ENCODE measurements at places on chromosomes 6 and 20.

GRCh38 chr6:161230339-161230738, 43.5 kb downstream of the AGPAT4 start:
- no peak for DNase-seq

GRCh38 chr6:52840763-52841585, at the start of gene GSTA5:
TSS of gene GSTA5 (minus strand) at chr6:52840813.
- no peak for DNase-seq

DNA sequence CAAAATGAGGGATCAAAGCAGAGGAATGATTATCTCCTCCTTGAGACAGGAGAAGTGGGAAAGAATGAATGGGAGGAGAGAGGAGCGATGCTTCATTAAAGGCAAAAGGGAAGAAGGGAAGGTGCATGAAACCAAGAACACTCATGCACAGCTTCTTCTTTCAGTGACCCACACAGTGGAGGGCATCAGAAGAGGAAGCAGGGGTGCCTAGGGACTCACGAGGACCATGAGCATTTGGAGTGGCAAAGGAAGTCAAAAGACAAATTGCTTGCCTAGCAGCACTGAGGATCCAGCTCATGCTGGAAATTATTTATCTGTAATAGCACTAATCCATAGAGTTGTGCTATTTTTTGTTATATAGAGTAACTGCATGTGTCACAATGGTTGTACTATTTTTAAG, 66.1 kb downstream of the SMLR1 start:
- no peak for DNase-seq

DNA sequence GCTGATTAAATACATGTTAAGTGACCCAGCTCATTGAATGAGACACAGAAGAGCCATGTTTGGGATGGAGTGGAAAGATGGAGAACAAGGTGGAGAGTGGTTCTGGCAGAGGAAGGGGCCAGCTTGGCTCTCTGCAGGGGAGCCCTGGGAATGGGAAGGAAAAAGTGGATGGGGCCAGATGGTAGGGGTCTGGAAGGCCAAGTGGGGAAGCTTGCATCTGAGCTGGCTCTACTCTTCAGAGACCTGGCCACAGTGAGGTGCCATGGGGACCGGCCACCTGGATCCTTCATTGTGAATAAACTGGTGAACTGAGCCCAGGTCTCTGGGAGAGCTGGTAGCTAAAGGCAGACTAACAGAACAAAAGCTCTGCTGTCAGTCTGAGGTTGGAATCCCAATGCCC, 48.9 kb upstream of the SIRPA start:
- DNase-seq, result no peak

- DNase-seq, result no peak
Observed at GRCh38 chr20:45229264-45230056, 8.3 kb downstream of the SEMG2 start.

DNA sequence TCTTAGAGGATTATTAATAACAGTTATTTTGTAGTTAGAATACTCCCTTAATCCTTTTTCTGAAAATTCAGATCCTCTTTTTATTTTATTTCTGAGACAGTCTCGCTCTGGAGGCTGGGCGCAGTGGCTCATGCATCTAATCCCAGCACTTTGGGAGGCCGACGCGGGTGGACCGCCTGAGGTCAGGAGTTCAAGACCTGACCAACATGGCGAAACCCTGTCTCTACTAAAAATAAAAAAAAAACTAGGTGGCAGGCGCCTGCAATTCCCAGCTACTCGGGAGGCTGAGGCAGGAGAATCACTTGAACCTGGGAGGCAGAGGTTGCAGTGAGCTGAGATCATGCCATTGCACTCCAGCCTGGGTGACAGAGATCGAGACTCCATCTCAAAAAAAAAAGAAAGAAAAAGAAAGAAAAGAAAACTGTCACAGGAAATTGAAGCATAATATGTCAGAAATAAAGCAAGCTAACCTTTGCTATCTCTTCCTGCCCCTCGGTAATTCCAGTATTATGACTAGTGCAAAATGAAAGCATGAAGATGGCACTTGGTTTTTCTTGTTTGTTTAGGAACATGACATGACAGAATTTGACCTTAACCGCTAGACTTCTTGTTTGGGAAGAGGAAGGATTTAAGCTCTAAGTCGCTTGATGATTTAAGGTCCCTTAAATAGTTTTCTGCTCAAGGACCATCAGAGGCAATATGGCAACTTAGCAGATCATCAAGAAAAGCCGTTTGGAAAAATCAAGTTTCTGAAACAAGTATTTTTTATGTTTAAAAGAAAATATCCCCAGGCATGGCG, 1.8 kb upstream of the RBM39 start:
- no peak for DNase-seq

GRCh38 chr20:48744515-48744914, 83.3 kb downstream of the PREX1 start:
- DNase-seq, result no peak

- DNase-seq, result no peak
Observed at GRCh38 chr20:33404281-33404680, 3.0 kb upstream of the CDK5RAP1 start.

- DNase-seq, result no peak
Observed at GRCh38 chr6:5174756-5175549, 85.8 kb downstream of the LYRM4 start.

DNA sequence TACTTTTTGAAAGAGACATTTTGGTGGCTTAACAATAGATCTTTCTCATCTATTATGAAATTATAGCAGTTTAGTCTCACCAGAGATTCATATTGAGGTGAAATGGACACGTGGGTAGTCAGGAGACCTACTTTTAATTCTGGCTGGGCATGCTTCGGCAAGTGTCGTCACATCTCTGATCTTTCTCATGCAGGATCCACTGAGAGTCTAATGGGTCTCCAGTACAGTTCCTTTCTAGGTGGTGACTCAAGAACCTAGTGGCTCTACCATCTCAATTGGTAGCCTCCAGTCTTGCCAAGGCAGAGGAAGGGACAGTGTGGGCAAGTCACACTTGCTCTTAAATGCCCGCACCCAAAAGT, 94.9 kb downstream of the KCNB1 start:
- DNase-seq, result no peak

DNA sequence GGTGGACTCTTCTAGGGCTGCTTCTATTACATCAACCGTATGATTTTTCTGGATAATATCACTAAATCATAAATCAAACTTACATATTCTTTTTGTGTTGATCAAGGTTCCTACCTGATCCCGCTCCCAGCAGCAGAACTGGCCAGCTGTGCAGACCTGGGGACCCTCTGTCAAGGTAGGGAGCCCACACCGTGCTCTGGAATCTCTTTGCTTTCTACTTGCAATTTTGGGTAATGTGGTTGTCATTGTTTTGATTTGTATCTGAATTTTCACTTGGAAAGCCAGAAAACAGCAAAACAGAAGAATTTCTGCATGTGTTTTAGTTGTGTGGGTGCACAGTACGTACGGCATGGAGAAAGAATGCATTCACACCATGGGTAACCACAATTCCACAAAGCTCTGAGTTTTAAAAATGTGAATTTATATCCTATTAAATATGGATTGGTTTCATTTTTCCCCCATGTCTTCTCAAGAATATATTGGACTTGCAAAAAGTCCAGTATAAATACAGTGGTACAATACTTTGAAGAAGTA, 80.1 kb downstream of the ADGRG6 start:
- DNase-seq, result no peak

GRCh38 chr6:144667532-144668503, 382.7 kb downstream of the UTRN start:
- no peak for DNase-seq

DNA sequence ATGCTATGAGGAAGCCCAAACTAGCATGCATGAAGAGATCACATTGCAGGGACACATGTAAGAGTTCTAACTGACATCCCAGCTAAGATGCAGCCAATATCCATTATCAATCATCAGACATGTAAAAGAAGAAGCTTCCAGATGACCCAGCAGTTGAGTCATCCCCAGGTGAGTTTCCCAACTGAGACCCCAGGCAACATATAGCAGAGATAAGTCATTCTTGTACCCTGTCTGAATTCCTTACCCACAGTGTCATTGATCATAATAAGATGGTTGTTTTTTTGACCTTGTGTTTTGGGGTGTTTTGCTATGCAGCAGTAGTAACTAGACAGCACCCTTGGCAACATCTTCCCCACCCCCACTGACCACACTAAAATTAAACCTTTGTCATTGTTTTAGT, 18.9 kb downstream of the SIRPD start:
- DNase-seq, result no peak

GRCh38 chr6:2693231-2693630, 57.5 kb downstream of the MYLK4 start:
- no peak for DNase-seq

DNA sequence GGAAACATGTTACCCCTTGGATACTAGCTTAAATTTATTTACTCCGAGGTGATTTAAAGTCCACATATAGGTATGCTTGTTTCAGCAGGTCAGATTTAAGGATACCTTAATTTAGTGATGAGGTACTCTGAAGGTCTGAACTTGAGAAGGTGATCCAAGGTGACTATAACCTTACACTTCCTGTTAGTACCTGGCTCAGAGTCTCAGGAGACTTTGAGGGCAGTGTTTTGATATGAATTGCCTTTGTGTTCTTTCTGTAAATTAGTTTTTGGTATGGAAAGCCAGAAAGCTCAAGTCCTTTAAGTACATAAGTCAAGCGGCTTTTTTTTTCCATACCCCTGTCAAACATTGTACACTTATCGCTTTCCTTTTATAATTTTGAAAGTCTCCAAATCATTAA, 489.0 kb downstream of the CDKAL1 start:
- no peak for DNase-seq

GRCh38 chr6:99349171-99350141, at the start of gene FAXC:
TSS of gene FAXC (minus strand) at chr6:99349674. CDS start at chr6:99349372, 302 bp downstream.
- DNase-seq, result no peak

- DNase-seq, result no peak
Observed at GRCh38 chr6:145731447-145731846, 3.9 kb downstream of the EPM2A start.

DNA sequence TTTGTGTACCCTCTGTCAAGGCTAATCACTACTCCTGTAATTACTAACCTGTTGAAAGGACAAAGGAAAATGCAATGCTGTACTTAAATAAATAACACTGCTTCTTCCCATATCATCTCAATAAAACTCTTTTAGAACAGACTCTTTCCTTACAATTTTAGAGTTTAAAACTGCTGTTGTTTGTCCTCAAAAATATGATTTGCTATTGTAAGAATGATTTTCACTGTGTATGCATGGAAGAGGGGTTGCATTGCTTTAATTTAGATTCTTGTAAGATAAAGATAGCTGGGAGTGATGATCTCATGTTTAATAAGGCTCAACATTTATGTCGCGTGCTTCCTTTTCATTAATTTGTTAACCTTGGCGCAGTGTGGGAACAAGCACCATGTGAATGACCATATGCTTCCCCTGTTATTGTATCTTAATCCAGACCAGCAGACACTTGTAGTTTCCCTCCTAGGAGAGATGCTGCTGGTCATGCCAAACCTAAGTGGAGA, 89.8 kb upstream of the ATXN1 start:
- DNase-seq, result no peak

DNA sequence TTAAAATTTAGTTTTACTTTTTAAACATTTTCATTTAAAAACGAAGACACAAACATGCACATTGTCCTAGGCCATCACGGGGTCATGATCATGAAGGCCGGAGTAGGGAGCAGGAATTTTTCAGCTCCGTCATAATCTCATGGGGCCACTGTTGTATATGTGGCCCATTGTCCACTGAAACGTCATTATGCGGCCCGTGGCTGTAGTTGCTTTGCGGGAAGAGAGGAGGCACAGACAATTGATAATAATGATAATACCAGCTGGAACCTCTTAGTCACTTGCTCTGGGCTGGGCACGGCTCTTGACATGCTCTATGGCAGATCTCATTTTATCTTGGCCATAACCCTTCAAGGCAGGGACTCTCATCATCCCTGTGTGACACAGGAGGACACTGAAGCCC, 56.5 kb upstream of the FNDC1 start:
- DNase-seq, result no peak

- DNase-seq, result no peak
Observed at GRCh38 chr6:38100380-38100779, 280.9 kb downstream of the ZFAND3 start.

- DNase-seq, result no peak
Observed at GRCh38 chr6:167499161-167499660, 174.3 kb downstream of the TTLL2 start.

DNA sequence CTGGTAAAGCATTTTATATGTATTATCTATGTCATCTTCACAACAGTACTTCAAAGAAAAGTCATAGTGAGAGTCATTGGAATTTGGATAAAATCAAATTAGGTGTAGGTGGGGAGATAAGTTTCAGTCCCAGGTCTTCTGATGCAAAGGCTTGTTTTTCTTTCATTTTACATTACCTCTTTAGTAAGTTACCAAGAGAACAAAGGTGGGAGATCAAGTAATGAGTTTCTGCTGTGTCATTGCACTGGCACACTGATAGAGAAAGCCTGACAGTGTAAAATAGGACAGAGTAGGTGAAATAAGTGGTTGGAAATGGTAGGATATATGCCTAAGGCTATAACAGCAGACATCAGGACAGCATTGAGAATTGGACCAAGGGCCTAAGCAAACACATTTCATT, 250.4 kb downstream of the NKAIN2 start:
- no peak for DNase-seq

- DNase-seq, result no peak
Observed at GRCh38 chr20:884983-885952, 30.9 kb downstream of the ANGPT4 start.

GRCh38 chr6:157226761-157227160, 96.6 kb downstream of the TMEM242 start:
- DNase-seq, result no peak

GRCh38 chr6:119426619-119427018, 77.1 kb upstream of the MAN1A1 start:
- DNase-seq, result no peak

DNA sequence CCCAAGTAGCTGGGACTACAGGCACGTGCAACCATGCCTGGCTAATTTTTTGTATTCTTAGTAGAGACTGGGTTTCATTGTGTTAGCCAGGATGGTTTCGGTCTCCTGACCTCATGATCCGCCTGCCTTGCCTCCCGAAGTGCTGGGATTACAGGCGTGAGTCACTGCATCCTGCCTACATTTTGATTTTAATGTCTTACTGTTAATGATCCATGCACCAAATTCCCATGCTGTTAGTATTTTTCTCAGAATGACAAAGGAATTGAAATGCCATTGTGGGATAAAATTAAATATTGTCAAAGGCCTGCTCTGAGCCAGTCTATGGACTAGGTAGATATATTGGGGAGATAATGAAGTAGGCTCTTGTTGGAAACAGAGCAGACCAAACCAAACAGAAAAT, 28.2 kb downstream of the CBFA2T2 start:
- DNase-seq, result no peak

DNA sequence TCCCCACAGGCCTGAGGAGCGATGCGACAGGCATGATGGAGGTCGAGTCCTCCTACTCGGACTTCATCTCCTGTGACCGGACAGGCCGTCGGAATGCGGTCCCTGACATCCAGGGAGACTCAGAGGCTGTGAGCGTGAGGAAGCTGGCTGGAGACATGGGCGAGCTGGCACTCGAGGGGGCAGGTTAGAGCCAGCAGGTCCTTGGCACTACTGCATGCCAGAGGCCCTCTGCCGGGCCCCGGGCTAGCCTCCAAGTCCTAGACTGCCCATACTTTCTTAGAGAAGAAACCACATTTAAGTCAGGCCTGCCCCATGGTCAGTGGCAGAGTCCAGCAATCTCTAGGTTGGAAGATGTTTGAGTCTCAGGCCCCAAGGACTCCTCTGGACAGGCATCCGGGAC, 32.1 kb downstream of the PKIG start:
- DNase-seq, result no peak

All from activated T-cell treated with anti-CD3 and anti-CD28 coated beads for 1 hour (primary cell).